ENCODE measurements at places on chromosomes 13 and 19.

DNA sequence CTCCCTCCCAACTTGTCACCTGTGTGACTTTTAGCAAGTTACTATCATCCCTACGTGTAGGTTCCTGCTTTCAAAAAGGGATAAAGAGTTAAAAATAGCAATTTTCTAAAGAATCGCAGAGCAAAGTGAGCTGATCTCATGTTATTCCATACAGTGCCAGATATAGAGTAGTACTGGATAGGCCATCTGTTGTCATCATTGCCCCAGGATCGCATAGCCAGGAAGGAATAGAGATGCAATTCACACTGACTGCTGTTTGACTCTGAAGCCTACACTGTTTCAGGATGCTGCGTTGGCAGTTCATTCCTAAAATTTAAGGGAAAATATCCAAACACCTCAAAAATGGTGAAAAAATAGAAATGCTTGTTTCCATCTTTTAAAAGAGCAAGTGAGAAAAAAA lies 138.9 kb downstream of the SHISA2 start:
- no peak for DNase-seq

- DNase-seq, result no peak
Measured at GRCh38 chr19:23440207-23440606, 44.9 kb upstream of the ZNF91 start.

- no peak for DNase-seq
Measured at GRCh38 chr19:35240327-35240726, 8.5 kb upstream of the LSR start.

DNA sequence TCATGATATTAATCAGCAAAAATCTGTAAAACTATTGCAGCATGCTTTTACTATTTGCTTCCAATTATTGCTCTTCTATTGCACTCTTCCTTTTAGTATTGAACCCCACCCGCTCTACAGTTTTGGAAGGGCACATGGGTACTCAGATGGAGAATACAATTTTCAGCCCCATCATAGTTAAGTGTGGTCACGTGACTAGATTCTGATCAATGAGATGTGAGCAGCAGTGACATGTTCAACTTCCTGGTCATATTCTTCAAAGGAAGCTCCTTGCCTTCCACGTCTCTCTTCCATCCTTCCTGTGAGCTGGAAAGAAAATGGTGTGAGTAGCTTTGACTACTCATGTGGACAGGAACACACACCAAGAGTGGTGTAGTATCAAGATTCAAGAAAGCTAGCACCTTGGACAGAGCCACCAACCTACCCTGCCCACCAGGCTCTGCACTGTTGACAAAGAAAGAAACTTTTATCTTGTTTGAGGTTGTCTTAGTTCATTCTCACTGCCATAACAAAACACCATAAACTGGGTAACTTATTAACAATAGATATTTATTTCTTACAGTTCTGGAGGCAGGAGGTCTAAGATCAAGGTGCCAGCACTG lies 3.8 kb upstream of the FGF14 start:
- no peak for DNase-seq

- DNase-seq, result no peak
Measured at GRCh38 chr13:83882606-83882959, 309 bp upstream of the SLITRK1 start.
